AG04449 (cell line): ENCODE measurements at places on chromosomes 16 and 17.

GRCh38 chr16:84751241-84751640 lies 51.4 kb downstream of the USP10 start:
- DNase-seq: no peak

GRCh38 chr17:74861662-74862107 lies 2.0 kb upstream of the GRIN2C start:
- no peak for DNase-seq

- no peak for DNase-seq
These were observed 23.2 kb downstream of the TMEM92 start for GRCh38 chr17:50297407-50297865.

- DNase-seq: no peak
These were observed 10.1 kb downstream of the CSNK2A2 start for GRCh38 chr16:58187665-58188421.

GRCh38 chr17:64056269-64057005 lies 36.0 kb upstream of the ICAM2 start:
- no peak for DNase-seq

DNA sequence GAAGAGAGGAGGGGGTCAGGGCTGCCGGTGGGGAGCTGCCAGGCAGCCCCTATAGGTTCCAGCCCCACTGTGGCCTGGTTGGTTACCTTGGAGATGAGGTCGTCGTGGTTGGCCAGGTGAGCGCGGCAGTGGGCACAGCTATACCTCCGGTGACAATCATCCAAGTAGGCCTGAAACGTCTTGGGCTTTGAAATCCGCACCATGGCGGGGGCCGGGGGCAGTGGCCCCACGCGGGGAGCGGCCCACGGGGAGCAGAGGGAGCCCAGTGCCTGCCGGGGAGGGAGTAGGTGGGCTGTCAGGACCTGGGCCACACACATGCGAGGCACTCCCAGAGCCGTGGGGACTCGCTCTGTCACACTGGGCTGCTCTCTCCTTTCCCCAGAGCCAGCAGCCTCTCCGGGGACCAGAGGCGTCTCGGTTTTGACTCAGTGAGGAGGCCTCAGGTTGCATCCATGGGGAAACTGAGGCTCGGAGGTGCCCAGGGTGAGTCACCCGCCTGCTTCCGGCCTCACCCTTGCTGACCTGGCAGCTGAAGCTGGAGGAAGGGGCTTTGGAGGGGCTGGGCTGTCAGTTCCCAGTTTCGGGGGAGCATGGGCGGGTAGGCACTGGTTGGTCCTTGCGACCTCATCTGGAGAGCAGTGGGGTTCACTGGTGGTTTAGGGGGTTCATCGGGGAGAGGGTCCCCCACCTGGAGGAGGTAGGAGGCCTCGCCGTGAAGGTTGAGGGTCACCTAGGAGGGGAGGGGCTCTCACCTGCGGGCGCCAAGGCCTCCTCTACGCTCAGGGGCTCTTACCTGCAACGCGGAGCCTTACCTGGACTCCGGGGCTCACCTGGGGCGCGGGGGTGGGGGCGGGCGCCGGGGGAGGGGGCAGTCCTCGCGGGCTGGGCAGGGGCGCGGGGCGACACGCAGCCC lies 591 bp downstream of the YPEL3 start:
- DNase-seq: no peak

GRCh38 chr17:43403846-43404245 lies 5.1 kb downstream of the ARL4D start:
- no peak for DNase-seq

DNA sequence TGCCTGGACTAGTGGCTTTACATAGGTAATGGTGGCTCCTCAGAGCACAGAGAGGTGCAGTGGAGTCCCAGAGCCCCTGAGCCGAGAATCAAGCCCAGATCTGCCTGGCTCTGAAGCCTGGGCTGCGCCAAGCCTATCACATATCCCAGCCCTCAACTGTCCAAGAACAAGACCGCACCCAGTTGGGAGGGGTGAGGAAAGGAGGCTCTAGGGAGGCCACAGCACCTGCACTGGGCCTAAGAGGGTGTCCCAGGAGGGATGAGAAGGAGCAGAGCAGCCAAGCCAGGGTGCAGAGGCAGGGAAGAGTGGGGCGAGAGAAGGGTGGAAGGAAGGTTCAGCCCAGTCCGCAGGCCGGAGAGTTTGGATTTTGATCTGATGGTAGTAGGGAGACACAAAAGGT lies 941 bp upstream of the RNF112 start:
- DNase-seq: no peak

DNA sequence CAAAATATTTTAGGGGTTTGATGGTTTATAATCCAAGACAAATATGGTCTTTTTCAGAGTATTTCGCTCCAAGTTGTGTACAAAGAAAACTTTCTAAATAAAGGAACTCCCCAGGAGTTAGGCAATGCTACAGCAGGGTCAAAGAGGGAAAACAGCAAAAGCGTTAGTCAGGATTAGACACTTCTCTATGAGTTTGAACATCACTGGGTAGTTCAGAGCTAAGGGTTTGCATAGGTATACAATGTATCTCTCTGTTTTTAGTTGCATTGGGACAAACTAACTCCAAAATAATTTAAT lies 34.8 kb downstream of the FAM20A start:
- DNase-seq: no peak
